DMS 273 treated with DMSO at 0.1 percent for 48 hours (cell line): ENCODE measurements at places on chromosomes 4 and X.

- no peak for DNase-seq
These were observed 301.6 kb downstream of the ARHGAP24 start for GRCh38 chr4:85776579-85776978.

- DNase-seq = no peak
These were observed 35.4 kb downstream of the JADE1 start for GRCh38 chr4:128844931-128845330.

- DNase-seq = no peak
These were observed 3.9 kb downstream of the RPL10 start for GRCh38 chrX:154401918-154402621.

DNA sequence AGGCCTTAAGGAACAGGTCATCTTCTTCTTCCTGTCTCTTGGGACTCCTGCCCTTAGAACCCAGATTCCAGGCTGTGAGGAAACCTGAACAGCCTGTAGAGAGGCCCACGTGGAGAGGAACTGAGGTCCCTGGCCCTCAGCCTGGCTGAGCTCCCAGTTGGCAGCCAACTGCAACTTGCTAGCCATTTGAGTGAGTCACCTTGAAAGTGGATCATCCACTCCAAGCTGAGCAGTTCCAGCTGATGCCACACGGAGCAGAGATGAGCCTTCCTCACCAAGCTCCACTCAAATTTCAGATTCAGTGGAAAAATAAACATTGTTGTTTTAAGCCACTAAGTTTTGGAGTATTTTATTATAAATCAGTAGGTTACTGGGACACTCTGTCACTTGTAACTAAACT lies 392.5 kb downstream of the BCOR start:
- DNase-seq = peak; percentile 49

GRCh38 chr4:22875587-22876257 lies 183.0 kb downstream of the GBA3 start:
- DNase-seq = no peak

DNA sequence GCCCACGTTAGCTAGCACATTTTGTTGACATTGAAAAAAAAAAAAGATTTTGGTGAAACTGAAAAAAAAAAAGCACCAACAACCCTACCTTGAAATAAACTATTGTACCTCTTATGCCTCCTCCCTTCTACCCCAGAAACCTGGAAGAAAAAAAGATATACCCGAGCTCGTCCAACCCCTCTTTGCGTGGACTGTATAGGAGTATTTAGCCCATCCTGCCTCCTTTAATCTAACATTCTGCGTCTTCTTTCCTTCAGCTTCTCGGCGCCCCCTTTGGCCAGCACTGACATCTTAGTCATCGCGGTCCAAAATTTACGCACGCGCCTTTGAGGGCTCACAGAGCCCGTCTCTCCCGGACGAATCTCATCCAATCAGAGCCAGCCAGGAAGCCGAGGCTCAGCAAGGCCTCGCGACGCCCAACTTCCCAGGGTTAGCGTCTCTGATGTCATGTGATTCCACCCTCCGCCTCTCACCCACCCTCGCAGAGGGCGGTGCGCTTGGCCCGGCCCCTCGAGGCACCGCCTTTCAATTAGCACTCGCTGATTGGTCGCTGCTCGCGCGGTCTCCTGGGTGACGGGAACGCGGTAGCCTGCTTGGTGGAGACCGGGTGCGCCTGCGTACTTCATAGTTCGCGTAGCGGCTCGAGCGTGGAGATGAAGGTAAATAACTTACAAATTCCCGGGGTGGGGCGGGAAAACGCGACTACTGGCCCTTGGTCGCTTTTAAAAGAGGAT lies at the start of gene WDR19:
Gene WDR19 (plus strand): TSS at position 625 of the 734 bp plus-strand sequence. CDS start 29 bp downstream, at position 654.
- peak; percentile 94 for DNase-seq

- DNase-seq = no peak
These were observed 662.2 kb upstream of the BOD1L1 start for GRCh38 chr4:14289708-14290107.

DNA sequence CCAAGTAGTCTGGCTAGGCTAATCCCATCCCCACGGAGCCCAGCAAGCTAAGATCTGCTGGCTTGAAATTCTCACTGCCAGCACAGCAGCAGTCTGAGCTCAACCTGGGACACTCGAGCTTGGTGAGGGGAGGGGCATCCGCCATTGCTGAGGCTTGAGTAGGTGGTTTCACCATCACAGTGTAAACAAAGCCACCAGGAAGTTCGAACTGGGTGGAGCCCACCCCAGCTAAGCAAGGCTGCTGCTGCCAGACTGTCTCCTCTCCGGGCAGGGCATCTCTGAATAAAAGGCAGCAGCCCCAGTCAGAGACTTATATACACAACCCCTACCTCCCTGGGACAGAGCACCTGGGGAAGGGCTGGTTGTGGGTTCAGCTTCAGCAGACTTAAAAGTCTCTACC lies 639.6 kb downstream of the IQCM start:
- no peak for DNase-seq

- DNase-seq = no peak
These were observed 9.6 kb upstream of the MTMR1 start for GRCh38 chrX:150683536-150684146.

DNA sequence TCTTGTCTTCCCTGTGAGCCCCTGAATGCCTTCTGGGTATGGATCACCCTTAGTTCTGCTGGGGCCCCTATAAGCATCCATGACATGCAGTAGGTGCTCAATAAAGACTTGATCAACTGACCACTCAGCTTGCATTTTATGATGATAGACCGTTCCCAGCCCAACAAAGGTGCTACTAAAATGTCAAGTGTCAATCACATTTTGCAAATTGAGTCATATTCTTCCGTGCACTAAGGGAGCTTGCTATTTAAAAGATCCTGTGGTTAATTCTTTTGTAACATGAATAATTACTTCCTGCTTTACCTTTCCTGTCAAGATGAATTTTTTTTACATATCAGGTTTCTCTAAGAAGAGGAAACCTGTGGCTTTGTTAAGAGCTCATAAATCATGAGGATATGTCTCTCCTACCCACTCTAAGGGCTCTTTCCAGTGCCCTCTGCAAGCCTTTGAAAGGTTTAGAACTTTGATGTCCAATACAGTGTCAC lies 47.6 kb downstream of the SH3KBP1 start:
- DNase-seq = no peak

- DNase-seq = no peak
These were observed 60.4 kb downstream of the PJA1 start for GRCh38 chrX:69104756-69105434.

- DNase-seq = no peak
These were observed 77.1 kb upstream of the WDR17 start for GRCh38 chr4:175988511-175988910.
